ENCODE measurements at places on chromosomes 12 and 14.

DNA sequence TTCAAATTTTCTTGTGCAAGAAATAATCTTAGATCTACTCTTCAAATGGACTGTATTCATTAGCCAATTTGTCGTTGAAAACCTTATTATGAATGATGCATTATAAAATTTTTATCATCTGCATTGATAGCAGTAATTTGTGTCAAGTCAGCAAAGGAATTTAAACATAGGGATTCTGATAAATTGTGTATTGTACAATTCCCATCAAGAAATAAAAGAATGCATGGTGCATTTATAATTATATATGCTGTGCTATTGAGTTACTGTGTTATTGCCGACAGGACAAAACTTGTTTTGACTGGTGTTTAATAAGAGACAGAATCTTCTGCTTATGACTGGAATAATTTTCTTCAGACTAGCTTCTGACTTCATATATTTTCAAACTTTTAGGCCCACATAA, 3.1 kb upstream of the BCDIN3D start:
- no peak for DNase-seq

DNA sequence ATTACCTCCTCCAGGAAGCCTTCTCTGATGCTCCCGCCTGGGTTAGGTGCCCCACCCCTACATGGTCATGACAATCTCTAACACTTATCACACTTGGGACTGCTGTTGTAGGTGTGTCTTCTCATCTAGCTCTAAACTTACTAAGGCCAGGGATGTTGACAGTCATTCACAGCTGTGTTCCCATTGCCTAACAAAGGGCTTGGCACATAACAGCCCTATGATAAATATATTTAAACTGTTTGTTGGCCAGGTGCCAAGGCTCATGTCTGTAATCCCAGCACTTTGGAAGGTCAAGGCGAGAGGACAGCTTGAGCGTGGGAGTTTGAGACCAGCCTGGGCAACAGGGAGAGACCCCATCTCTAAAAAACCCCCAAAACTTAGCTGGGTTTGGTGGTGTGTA, 98.8 kb upstream of the RGS6 start:
- DNase-seq: no peak

DNA sequence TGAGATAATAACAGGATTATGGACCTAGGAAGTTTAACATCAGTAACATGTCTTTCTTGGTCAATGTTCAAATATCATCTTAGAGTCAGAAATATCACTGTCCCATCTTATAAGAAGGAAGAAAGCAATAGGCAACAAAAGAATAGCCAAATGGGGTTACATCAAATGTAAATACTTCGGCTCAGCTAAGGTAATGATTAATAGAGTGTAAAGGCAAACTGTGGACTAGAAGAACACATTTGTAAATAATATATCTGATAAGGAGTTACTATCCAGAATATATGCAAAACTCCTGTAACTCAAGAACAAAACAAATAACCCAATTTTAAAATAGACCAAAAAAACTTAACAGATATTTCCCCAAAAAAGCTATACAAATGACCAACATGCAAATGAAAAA, 630.3 kb downstream of the RPS29 start:
- DNase-seq: no peak

DNA sequence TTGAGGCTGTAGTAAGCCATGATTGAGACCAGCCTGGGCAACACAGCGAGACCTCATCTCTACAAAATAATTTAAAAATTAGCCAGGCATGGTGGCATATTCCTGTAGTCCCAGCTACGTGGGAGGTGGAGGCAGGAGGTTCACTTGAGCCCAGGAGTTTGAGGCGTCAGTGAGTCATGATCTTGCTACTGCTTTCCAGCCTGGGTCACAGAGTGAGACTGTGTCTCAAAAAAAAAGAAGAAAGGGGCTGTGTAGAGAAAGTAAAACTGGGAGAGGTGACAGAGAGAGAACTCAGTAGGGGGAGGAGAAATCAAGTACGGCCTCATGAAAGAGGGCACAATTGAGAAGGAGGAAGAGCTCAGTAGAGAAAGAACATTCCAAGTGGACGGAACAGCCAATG, 12.4 kb downstream of the TECPR2 start:
- no peak for DNase-seq

- DNase-seq: no peak
These were observed 139.1 kb upstream of the C14orf180 start for GRCh38 chr14:104440297-104440956.

- no peak for DNase-seq
These were observed 3.4 kb upstream of the DHH start for GRCh38 chr12:49098035-49098451.

- DNase-seq: no peak
These were observed 7.2 kb downstream of the SLC15A4 start for GRCh38 chr12:128816643-128816920.

- DNase-seq: no peak
These were observed 655 bp upstream of the PLEKHG3 start for GRCh38 chr14:64703395-64704142.

DNA sequence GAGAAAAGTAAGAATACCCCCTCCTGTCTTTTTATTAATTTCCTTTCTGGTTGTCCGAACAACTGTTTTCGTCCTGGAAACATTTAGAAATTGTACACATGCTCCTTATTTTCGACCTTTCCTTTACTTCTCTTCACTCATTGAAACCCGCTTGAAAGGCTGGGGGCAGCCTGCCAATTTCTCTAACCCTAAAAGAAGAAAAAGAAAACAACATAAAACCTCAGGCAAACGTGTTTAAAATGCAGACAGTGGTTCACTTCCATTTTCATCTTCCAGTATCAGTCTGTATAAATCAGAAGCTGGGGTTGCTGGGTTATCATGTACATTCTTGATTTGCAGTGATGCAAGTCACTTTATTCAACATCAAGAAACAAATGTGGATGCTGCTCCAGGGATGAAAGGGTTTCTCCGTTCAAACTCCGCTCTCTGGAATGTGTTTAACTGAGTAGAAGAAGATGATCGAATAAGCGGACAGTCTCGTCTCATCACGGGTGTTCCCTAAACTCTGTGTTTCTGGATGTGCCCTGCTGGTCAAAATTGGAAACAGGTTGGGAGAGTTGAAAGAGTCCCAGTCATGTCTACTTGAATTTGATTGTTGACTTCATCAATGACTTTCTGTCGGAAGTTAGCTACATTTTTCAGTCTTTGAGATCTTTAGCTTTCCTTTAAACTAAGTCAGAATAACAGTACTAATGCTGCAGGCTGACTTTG, 1042.2 kb downstream of the BCL11B start:
- DNase-seq: no peak

DNA sequence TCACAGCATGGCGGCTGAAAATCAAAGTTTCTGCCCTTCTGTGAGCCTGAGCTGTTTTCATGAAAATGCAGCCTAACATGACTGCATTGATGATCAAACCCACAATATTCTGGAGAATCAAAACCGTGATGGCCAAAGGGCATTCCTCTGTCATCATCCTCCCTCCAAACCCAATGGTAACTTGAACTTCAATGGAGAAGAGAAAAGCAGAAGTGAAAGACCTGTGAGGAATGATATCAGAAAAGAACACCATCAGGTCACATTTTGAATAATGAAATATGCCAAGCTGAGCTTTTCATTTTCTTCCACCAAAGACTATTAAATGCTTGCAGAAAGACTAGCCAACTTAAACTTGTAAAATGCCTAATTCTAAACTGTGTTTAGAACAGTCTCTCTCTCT, 8.1 kb downstream of the KCNJ8 start:
- DNase-seq: no peak

- DNase-seq: no peak
These were observed 24.8 kb upstream of the MTHFD1 start for GRCh38 chr14:64363265-64363846.

DNA sequence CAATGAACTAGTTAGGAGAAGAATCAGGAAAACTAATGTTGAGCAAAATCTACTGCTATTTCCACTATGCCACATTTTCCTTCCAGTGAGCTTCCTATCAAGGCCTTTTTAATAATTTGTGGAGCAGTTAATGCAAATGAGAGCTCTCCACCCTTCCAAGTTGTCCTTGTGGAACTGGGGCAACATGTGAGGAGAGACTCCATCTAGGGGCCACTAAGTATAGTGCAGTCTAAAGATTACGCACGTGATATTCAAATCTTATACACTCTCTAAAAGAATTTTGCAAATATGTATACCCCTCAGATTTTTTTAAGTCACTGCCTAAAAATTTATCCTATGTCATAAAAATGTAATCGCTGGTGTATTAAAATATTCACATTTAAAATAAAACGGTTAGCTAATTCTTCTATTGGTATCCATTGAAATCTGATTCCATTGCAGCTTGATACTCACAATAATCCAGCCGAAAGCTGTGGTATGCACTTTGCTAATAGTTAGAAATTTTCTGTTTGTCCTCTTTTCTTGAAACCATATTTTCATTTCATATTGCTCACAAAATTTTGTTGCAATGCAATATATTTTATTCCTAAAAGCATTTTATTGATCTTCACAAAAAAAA, 100.1 kb downstream of the PAH start:
- DNase-seq: no peak

- DNase-seq: no peak
These were observed 18.1 kb upstream of the WDR89 start for GRCh38 chr14:63659726-63660125.

- no peak for DNase-seq
These were observed 69.1 kb upstream of the SSTR1 start for GRCh38 chr14:38138473-38139138.

DNA sequence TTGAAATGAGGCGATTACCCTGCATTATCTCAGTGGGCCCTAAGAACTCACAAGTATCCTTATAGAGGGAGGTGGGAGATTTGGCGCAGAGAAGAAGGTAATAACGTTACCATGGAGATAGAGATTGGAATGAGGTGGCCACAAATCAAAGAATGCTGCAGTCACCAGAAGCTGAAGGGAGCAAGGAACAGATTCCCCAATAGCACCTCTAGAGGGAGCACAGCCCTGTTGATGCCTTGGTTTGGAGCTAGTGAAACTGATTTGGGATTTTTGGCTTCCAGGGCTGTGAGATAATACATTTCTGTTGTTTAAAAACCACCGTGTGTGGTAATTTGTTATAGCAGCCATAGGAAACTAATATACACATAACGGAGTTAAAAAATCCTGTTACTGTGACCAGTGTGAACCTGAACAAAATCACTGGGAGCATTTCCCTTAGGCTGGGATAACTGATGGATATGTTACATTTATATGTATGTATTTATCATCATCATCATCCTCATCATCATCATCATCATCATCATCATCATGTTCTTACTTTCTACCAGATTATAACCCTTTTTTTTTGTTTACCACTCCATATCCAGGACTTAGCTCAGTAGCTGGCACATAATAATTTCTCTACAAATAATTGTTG, 100.3 kb downstream of the LIN7A start:
- no peak for DNase-seq

GRCh38 chr12:130357241-130357640, 19.6 kb downstream of the PIWIL1 start:
- DNase-seq: no peak

DNA sequence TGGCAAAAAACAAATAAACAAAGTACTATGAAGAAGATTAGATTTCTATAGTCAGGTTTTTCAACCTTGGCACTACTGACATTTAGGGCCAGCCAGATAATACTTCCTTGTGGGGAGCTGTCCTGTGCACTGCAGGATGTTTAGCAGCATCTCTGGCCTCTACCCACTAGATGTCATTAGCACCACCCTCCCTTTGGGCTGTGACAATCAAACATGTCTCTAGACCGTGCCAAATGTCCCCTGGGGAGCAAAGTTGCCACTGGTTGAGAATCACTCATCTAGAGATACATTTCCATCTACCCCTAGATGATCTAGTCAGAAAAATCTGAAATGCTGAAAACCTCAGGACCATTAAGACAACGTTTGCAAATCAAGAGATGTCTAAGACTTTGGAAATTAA, 29.9 kb downstream of the SRRM4 start:
- DNase-seq: no peak

GRCh38 chr14:101535232-101535631, 26.1 kb upstream of the DIO3 start:
- no peak for DNase-seq

DNA sequence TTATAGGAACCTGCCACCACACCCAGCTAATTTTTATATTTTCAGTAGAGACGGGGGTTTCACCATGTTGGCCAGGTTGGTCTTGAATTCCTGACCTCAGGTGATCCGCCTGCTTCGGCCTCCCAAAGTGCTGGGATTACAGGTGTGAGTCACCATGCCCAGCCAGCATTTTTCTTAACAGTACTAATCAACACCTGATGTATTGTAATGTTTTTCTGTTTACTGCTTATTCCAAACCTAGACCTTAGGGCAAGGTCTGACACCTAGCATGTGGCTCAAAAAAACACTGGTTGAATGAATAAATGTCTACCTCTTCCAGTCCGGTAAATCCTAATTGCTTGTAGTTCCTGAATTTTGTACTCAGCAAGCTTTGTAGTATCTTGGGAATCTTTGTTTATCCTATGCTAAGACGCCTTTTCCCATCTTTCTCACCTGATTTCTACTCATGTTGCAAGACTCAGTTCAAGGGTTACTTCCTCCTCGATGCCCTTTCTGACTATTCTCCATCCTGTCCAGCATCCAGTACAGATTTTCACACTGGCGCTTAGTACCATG, 2.8 kb downstream of the PAN2 start:
- no peak for DNase-seq

GRCh38 chr14:93764211-93764659, 24.1 kb downstream of the PRIMA1 start:
- no peak for DNase-seq

DNA sequence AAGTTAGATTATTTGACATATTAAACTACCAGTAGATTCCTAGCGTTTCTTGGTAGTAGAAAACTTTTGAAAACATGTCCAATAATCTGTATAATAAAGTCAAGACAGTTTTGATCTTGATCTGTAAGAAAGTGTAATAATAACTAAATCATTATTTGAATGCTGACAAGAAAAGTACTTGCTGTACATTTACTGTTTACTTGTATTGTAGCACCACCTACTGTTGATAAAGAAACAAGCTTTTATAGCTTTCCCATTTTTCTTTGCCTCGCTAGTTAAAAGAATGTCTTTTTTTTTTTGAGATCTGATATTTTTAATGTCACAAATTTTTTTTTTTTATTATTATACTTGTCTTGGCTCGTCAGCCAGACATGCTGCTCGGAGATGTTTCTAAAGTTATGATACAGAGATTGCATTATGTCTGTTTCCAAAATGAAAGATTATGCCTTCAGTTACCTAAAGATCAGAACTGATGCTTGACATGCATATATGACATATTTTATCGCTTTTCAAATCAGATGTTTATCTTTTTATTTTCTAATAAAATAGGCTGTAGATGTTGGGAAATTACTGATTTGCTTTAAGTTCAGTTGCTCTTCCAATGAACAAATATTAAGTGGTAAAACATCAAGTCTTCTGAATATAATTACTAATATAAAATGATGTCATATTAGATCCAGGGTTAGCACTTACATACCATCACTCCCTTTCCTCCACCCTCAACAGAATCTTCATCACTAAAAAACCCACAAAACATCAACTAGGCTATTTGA, 140.5 kb downstream of the AKAP6 start:
- DNase-seq: no peak

DNA sequence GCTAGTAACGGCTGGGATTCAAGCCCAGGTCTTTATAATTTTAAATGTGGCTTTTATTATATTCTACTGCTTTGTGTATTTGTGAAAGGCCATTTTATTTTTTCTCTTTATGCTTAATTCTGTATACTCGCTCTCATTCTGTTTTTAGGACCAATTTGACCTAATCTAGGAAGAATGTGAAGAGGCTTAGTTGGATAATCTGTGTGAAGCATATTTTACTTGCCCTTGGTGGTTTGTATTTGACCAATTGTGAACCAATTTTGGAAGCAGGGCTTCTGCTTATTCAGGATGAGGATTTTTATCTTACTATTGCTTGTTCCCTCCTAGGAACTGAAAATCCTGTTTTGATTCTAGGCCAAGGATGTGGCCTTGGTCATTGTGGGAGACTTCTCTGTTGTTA, 113.1 kb downstream of the TTC6 start:
- no peak for DNase-seq
